Activated T-cell treated with anti-CD3 and anti-CD28 coated beads for 4 hours (primary cell): ENCODE measurements at places on chromosomes 7 and 10.

DNA sequence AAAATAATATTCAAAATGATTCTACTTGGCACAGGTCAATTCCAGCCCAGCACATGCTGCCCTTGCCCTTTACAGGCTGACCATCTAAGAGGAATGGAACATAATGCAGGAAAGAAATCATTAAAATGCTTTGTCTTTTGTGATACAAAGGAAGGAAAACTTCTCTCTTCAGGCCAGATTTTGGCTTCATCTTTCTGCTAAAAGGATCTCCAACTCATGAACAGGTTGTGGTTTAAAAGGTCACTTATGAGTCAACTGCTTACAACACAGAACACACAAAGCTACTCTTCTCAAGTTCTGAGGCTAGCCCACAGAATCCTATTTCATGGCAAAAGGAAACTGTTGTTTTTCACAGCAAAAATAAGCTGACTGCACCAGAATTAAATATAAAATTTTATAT, 197.1 kb downstream of the DOCK4 start:
- DNase-seq, result no peak

- no peak for DNase-seq
Measured at GRCh38 chr10:112902730-112903129, 47.3 kb upstream of the TCF7L2 start.

- no peak for DNase-seq
Measured at GRCh38 chr10:122286867-122287266, 15.8 kb downstream of the BTBD16 start.

GRCh38 chr10:79162861-79163665, 94.3 kb downstream of the ZMIZ1 start:
- DNase-seq, result no peak

DNA sequence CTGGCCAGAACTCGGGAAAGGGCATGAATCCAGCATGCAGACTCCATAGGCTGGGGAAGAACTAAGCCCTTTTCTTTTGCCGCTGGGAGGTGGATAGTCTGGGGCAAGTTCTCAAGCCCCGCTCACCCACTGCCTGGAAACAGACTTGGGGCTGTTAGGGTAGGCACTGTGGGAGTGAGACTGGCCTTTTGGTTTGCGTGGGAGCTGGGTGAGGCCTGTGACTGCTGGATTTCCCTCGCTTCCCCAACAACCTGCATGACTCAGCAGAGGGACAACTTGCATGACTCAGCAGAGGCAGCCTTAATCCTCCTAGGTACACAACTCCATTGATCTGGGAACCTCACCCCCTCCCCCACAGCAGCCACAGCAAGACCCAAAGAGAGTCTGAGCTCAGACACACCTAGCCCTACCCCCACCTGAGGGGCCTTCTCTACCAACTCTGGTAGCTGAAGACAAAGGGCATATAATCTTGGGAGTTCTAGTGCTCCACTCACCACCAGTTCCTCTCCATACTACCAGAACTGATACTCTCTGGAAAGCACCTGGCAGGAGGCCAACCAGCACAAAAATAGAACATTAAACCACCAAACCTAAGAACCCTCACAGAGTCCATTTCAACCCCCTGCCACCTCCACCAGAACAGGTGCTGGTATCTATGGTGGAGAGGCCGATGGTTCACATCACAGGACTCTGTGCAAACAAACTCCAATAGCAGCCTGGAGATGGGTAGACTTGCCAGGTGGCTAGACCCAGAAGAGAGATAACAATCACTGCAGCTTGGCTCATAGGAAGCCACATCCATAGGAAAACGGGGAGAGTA, 81.4 kb upstream of the LAMB4 start:
- DNase-seq, result no peak

GRCh38 chr10:71528371-71529206, 131.9 kb downstream of the CDH23 start:
- no peak for DNase-seq

GRCh38 chr10:29611781-29612381, 22.9 kb downstream of the SVIL start:
- DNase-seq, result no peak

- DNase-seq, result no peak
Measured at GRCh38 chr10:19993714-19994315, 177.6 kb downstream of the PLXDC2 start.

DNA sequence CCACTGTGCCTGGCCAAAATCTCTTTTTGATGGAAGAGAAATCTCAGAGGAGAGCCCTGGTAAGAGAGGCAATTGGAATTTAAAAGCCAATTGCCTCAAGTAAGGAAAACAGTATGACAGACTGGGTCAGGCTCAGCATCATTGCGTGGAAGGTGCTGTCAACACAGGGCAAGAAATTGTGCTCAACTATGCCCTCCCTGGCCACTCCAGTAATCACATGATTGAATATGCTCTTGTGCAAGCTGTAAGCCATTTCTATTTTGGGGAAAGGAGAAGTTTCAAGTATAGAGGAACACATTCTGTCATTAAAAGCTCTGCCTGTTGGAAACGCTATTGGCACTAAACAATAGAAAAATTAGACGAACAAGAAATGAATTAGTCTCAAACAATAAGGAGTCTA, 1127.7 kb downstream of the REEP3 start:
- DNase-seq, result no peak

- DNase-seq, result no peak
Measured at GRCh38 chr7:18416988-18417387, 78.6 kb upstream of the HDAC9 start.

DNA sequence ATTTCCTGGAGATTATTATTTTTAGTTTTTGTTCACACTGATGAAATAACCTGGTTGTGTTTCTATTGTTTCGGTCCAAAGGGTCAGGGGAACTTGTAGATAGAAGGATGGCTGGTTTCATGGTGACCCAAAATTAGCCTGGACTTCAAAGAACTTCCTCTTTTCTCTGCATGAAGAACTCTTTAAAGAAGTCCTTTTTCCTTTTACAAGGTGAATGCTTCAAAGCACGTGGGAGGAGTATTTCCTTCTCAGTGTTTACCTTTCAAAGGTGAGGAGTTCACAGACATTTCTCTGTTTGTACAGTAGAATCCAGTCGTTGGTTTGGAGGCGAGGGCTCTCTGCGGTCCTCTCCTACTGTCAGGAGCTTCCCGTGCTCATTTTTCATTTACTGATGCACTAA, 561.7 kb downstream of the GATA3 start:
- DNase-seq, result no peak

GRCh38 chr7:129394101-129394500, 40.1 kb upstream of the STRIP2 start:
- DNase-seq, result no peak

DNA sequence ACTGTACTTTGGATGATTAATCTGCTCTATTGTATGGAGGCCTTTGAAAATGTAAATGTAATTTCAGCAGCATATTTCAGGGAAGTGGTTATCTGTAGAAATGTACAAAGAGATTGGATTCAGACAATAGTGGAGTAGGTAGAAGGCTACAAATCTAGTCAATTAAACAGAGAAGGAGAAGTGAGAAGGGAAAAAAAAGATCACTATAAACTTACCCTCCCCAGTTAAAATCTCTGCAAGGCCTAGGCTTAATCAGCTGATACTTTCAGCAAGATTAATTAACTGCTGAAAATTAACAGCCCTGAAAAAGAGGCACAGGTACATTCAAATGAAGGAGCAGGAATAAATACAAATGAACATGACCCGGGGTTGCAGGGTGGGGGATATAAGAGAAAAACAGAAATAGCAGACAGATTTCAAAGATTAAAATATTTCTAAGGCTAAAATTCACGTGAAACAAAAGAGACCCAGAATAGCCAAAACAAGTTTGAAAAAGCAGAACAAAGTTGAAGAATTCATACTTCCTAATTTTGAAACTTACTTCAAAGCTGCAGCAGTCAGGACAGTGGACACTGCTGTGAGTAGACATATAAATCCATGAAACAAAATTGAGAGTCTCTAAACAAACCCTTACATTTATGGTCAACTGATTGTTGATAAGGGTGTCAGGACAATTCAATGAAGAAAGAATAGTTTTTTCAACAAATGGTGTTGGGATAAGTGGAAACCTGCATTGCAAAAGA, 96.0 kb downstream of the NRCAM start:
- DNase-seq, result no peak
